ENCODE measurements at places on chromosomes 11 and 22. TPM values are rescaled to one million over a fixed set of nuclear protein-coding genes. Genes with fewer than 3 reads are reported as not detected.

MUC5AC gene
- total RNA-seq = not detected

OR5A1 gene
- total RNA-seq = not detected

HTR3A gene
- not detected for total RNA-seq

MS4A6E gene
- not detected for total RNA-seq

BTG4 gene
- total RNA-seq = not detected

PKDREJ gene
- total RNA-seq = not detected

OR11H1 gene
- not detected for total RNA-seq

CDC42EP2 gene
- 0.48 TPM for total RNA-seq

TEX54 gene
- not detected for total RNA-seq
